OCI-LY7 (cell line): ENCODE measurements at places on chromosomes 7 and 10.

GRCh38 chr10:70362328-70362727 lies 20.1 kb downstream of the LRRC20 start:
- no peak for DNase-seq

DNA sequence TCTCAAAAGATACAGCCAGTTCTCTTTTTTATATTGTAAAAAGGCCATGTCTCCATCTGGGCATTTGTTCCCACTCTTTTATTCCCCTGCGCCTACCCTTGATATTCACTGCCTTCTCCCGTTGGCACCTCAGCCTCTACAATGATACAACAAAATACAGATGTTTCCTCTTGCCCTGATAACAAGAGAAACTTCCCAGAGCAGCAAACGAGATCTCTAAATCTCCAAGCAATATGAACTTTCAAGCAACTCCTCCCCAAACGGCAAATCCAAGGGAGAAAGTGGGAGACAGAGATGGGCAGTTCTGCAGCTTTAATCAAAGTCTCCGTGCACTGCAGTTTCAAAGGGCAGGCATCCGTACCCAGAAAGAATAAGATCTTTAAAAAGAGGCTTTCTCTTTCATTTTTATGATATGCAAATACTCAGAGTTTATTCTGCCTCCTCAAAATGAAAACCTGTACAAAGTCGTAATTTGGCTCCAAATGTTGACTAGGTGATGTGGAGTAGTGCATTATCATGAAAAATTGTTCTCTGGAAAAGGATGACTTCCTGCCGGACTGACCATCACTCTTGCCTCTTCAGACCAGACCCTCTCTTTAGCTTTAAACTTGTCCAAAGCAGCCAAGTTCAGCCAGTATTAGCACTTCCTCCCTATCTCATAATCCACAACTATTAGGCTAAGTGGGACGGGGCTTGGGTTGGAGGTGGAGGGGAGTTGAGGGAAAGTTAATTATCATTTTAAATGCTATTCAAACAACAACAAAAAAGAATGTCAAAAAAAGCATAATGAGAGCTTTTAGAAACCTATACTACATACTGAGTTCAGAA lies 682 bp downstream of the HGF start:
- no peak for DNase-seq

DNA sequence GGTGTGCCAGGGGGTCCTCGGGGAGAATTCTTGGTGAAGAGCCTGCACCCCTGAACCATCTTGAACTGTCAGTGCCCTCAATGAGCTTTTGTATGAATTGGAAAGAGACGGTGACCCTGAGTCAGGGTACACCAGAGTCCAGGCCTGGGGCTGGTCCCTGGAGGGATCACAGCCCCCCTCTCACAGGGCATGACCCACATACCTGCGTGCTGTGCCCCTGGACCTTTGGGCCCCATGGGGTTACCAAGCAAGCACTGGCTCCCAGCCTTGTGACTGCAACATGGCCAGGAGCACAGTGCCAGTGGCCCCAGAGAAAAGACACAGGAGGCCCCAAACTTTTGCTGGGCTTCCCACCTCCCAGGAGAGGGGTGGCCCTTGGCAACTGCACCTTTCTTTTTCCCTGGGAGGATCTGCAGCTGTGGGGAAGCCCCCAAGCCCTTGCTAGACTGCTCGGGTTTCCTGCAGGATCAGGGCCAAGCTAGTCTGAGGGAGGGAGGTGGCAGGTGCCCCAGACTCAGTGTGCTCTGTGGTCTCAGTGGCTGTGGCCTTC lies 153.5 kb downstream of the ZNF248 start:
- DNase-seq = no peak

GRCh38 chr10:3424111-3424851 lies 251.7 kb upstream of the PITRM1 start:
- DNase-seq = no peak

DNA sequence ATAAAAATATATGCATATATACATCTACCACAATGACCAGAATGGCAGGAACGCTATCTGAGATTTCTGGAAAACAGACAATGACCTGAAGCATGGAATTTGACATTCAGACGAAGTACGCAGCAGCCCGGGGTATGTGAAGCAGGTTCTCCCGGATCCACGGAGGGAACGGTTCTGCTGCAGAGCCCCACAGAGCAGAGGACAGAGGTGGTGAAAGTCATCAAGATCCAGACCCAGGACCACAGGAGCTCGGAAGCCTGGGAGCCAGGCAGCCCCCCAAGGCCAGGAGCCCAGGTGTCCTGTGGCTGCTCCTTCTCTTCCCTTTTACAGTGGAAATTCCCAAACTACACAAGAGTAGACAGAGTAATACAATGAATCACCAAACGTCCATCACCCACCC lies 42.1 kb upstream of the DNAAF5 start:
- DNase-seq = no peak

DNA sequence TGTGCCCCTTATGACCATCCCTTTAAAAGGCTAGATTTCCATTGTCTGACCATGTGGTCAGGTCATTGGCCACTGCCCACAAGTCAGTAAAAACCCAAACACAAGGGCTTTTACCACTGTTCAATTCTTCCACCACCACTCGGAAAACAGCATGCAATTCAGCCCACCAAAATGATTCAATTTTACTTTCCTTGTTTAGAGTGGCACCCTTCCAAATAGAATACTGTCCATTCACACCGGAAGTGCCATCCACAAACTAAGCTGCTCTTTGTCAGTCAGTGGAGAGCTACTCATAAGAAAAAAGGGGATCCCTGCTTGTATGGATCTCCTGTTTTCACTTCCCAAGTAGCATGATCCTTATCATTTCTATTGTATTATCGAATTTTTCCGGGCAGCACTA lies 350.7 kb upstream of the MBL2 start:
- DNase-seq = no peak

GRCh38 chr10:526651-527312 lies 162.7 kb downstream of the DIP2C start:
- DNase-seq = peak; percentile 87

GRCh38 chr10:97338041-97338440 lies 3.5 kb upstream of the FRAT2 start:
- DNase-seq = no peak

- DNase-seq = no peak
Observed at GRCh38 chr10:119316729-119317097, 109.3 kb downstream of the GRK5 start.

GRCh38 chr10:122532601-122533296 lies 27.8 kb upstream of the DMBT1 start:
- no peak for DNase-seq

DNA sequence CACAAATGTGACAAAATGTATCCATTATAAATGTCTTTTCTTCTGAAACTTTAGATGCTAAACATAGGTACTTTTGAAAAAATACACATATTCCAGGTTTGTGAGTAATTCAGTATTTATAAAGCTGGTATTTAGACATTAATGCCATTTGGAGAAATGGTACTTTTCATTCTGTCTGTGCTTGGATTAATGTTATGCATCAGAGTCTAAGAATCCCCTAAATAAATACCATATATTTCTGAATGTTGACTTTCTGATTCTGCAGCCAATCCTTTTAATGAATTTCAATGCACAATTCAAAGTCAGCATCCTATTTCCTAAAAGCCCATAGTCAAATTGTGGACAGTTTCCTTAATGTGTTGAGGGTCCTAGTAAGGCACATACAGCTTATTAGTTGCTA lies 145.0 kb downstream of the DKK1 start:
- no peak for DNase-seq

GRCh38 chr7:158824028-158824427 lies 5.3 kb downstream of the ESYT2 start:
- DNase-seq = peak; percentile 19

- DNase-seq = peak; percentile 67
Observed at GRCh38 chr7:2821161-2821841, 22.8 kb downstream of the GNA12 start.

GRCh38 chr7:28155019-28155660 lies 25.5 kb downstream of the JAZF1 start:
- peak; percentile 84 for DNase-seq

DNA sequence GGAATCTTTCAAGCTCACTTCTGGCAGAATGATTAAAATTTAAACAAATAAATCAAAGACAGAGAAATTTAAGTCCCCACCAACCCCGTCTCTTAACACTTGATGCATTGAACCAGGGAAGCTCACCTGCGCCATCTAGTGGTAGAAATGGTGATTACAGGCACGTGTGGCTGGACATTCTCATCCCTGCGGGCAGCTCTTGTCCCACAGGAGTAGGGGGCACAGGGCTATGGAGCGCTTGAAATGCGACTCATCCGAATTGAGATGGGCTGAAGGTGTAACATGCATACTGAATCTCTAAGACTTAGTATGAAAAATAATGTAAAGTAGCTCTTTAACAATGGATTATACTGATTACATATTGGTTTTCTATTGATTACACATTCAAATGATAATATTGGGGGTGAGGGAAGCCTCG lies 24.8 kb upstream of the SLIT1 start:
- DNase-seq = peak; percentile 68

DNA sequence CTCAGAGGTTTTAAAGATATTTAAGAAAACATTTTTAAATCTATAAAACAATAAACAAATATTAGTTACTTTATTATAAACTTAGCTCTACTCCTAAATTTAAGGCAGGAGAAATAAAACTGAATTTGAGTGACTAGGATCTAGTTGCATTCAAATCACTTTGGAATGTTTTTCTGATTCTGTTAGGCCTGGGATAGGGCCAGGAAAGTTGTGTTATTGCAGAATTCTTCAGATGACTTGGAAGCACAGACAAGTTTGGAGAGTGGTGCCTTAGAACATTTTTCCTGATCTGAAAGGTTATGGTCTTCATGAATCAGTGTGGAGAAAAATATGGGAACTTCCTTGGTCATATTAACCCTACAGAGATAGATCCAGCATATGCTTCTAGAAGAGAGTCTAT lies 15.6 kb upstream of the SLC25A13 start:
- DNase-seq = no peak

- DNase-seq = no peak
Observed at GRCh38 chr7:105647591-105647990, 66.3 kb upstream of the EFCAB10 start.
